Mammary epithelial cell (primary cell): ENCODE measurements at places on chromosomes 4 and X. TPM values are rescaled to one million over a fixed set of nuclear protein-coding genes. Genes with fewer than 3 reads are reported as not detected.

HSFX4 gene
- total RNA-seq, result not detected

GABRG1 gene
- not detected in 2 replicates for total RNA-seq

TMSB15A gene
- not detected for total RNA-seq

H2BW1 gene
- not detected in 2 replicates for total RNA-seq

MAGEC2 gene
- not detected for total RNA-seq

CHRDL1 gene
- total RNA-seq, result not detected

ZIC3 gene
- not detected in 2 replicates for total RNA-seq

CCSER1 gene
- total RNA-seq, result 0.19 and 0.26 TPM in 2 replicates

ARMCX1 gene
- 13.8 and 14.6 TPM in 2 replicates for total RNA-seq

FGB gene
- not detected in 2 replicates for total RNA-seq

GPR143 gene
- not detected for total RNA-seq

JADE3 gene
- total RNA-seq, result 7.5 TPM

KLHL13 gene
- 4.2 and 8.7 TPM in 2 replicates for total RNA-seq

SYTL5 gene
- total RNA-seq, result not detected in 2 replicates

XKRX gene
- 0.48 and 0.82 TPM in 2 replicates for total RNA-seq

XAGE2 gene
- not detected for total RNA-seq

TRIM75 gene
- not detected in 2 replicates for total RNA-seq

COL25A1 gene
- total RNA-seq, result not detected in 2 replicates

MAPK10 gene
- total RNA-seq, result 10.0 TPM

TSPAN5 gene
- total RNA-seq, result 19.0 TPM

NLGN4X gene
- total RNA-seq, result 3.2 TPM

SPIN4 gene
- 2.8 TPM for total RNA-seq

ASMTL gene
- total RNA-seq, result 13.7 TPM

NAAA gene
- 13.1 and 16.1 TPM in 2 replicates for total RNA-seq

NRK gene
- total RNA-seq, result not detected in 2 replicates

VCX3B gene
- not detected in 2 replicates for total RNA-seq

MTMR8 gene
- 2.3 TPM for total RNA-seq

RADX gene
- total RNA-seq, result 5.2 TPM

WDR1 gene
- 399 and 470 TPM in 2 replicates for total RNA-seq

ODAM gene
- not detected in 2 replicates for total RNA-seq

MAOB gene
- total RNA-seq, result 0.12 TPM in 1 of 2 replicates, not detected in the other

NOX1 gene
- not detected in 2 replicates for total RNA-seq

OTC gene
- total RNA-seq, result not detected in 2 replicates

MAGEA12 gene
- total RNA-seq, result not detected

NFXL1 gene
- total RNA-seq, result 15.8 TPM

GJB1 gene
- total RNA-seq, result not detected in 2 replicates

MSX1 gene
- total RNA-seq, result 0.67 TPM

CXCL5 gene
- not detected in 2 replicates for total RNA-seq

CENPVL1 gene
- not detected in 2 replicates for total RNA-seq

GPC4 gene
- total RNA-seq, result 6.4 and 7.1 TPM in 2 replicates

ADH1B gene
- total RNA-seq, result under 0.01 TPM

NHSL2 gene
- total RNA-seq, result 0.17 TPM
